ENCODE measurements at places on chromosomes 16 and 17. TPM values are rescaled to one million over a fixed set of nuclear protein-coding genes. Genes with fewer than 3 reads are reported as not detected.
A peak's percentile ranks its signal among the peaks of the same experiment; 100 is the strongest.

DNA sequence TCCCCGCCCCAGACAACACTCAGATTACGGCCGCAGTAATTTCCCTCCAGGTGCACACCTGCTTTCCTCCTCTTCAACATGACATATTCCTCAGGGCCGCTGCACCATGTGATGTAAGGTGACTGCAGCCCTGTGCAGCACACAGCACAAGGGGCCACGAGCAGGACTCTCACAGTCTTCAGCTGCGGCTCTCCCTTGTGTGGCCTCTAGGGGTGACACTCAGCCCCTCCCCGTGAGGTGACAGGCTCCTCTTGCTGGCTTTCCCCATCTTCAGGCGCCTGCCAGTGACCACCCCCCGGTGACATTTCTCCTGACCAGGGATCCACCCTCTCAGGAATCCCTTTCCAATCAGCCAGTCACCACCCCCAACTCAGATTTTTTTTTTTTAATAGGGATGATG, 31.3 kb upstream of the ABCC3 start:
- no peaks in the 10 kb centered on the region for H3K36me3 ChIP-seq
- H3K27ac ChIP-seq, result no peak overlapping the region
- H3K4me3 ChIP-seq, result no peak overlapping the region

GRCh38 chr16:19126300-19126699, 12.5 kb downstream of the ITPRIPL2 start:
- peaks cover 10% of the 10 kb centered on the region for H3K4me1 ChIP-seq
- no peak overlapping the region for H3K4me3 ChIP-seq
- no peak overlapping the region for H3K27ac ChIP-seq
- H3K27me3 ChIP-seq, result no peaks in the 10 kb centered on the region

DNA sequence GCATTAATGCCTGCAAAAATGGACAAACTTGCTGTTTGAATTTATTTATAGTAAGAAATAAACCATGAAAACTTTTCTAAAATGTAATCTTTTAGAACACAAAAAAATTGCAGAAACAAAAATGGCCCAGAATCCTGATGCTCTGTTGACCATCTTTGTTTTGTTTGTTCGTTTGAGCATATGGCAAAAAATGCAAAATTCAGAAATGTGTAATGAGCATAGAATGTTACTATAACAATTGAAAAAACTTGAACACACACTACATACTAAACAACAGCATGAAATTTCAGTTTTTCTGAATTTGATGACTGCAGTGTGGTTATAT, 1.1 kb upstream of the KPNA2 start:
- no peaks in the 10 kb centered on the region for H3K27me3 ChIP-seq
- H3K27ac ChIP-seq, result no peak overlapping the region
- H3K4me1 ChIP-seq, result no peaks in the 10 kb centered on the region

DNA sequence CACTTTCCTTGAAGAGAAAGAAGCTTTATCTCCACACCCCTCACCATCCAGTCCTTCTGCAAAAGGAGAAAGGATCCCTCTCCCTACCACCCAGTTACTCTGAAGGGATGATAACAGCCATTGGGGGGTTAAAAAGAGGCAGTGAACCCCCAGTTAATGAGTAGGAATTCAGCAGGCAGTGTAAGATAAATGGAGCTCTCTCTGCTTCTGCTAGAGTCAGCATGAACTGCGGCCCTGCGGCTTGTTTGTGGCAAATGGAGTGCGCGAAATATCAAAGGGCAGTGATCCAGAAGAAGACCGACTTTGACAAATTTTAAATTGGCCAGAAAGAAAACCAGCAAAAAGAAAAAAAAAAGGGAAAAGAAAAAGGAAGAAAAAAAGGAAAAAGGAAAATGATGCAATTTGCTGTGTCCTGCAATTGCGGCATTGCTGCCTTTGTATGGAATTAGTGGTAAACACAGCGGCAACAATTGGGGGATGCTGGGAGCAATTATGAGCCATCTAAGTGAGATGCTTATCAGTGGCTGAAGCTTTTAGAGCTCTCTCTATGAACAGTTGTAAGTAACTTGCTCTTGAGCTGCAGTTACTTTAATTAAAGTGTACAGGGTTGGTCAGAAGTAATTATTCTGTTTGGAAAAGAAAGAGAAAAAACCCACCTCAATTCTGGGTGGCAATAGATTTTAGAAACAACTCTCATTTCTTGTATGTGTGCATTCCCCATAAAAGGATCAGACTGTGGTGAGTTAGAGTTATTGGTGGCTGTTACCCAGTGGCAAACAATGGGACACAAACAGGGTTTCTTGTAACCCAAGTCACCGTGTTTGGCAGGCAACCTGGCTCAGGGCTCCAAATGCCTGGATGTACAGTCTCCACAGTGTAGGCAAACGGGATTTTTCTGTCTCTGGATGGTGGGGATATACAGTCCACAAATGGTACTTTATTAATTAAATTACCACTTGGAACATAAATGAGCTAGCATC, 161.3 kb downstream of the AATF start:
- no peaks in the 10 kb centered on the region for H3K27me3 ChIP-seq
- no peak overlapping the region for H3K27ac ChIP-seq
- H3K4me1 ChIP-seq, result peaks cover 12% of the 10 kb centered on the region
- H3K4me3 ChIP-seq, result no peak overlapping the region
- peaks cover 3% of the 10 kb centered on the region for H3K36me3 ChIP-seq

GRCh38 chr17:74192950-74193781, 10.3 kb upstream of the RPL38 start:
- no peaks in the 10 kb centered on the region for H3K36me3 ChIP-seq
- no peaks in the 10 kb centered on the region for H3K27me3 ChIP-seq
- H3K27ac ChIP-seq, result no peak overlapping the region
- no peak overlapping the region for H3K4me3 ChIP-seq
- no peak for DNase-seq

GRCh38 chr17:68019336-68019674, 16.2 kb upstream of the KPNA2 start:
- peak; percentile 13 for DNase-seq
- H3K27me3 ChIP-seq, result no peaks in the 10 kb centered on the region
- peak overlapping the region; percentile 66 for H3K4me3 ChIP-seq
- H3K4me1 ChIP-seq, result peaks cover 6% of the 10 kb centered on the region
- no peak overlapping the region for H3K27ac ChIP-seq
- H3K36me3 ChIP-seq, result no peaks in the 10 kb centered on the region

DNA sequence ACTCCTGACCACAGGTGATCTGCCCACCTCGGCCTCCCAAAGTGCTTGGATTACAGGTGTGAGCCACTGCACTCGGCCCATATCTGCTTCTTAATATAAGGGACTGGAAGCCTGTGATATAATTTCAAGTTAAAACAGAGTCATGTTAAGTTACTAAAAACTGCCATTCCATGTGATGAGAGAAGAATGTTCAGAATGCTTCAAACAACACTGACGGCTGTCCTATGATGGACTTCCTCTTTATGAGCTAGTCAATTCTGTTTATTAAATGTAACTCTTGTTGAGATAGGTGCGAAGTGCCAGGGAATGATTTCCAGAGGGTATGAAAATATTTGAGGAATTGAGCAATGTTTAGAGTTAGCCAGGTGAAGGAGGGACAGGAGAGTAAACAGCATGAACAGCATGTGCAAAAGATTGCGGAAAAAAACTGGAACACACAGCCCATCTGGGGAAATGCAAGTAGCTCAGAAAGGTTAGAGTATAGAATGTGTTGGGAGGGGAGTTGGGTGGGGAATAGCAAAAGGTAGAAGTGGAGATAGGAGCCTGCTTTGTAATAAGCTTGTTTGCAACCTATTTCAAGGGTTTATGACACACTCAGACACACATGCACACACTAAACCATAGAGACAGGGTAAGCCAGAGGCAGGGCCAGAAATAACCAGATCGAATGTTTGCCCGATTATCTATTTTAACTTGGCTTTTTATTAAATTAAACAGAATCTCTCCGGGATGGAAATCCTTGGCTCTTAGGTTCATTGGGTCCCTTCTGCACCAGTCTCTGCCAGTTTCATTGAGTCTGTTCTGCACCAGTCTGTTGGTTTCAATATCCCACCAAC, 135.6 kb upstream of the COX10 start:
- DNase-seq, result no peak
- H3K27ac ChIP-seq, result no peak overlapping the region
- H3K27me3 ChIP-seq, result no peaks in the 10 kb centered on the region
- no peaks in the 10 kb centered on the region for H3K36me3 ChIP-seq

GRCh38 chr16:54939029-54939346, 8.3 kb downstream of the IRX5 start:
- H3K4me1 ChIP-seq, result no peaks in the 10 kb centered on the region
- no peaks in the 10 kb centered on the region for H3K36me3 ChIP-seq
- H3K4me3 ChIP-seq, result no peak overlapping the region

- no peaks in the 10 kb centered on the region for H3K27me3 ChIP-seq
- peaks cover 9% of the 10 kb centered on the region for H3K4me1 ChIP-seq
- no peak overlapping the region for H3K27ac ChIP-seq
- no peak for DNase-seq
- peaks cover 49% of the 10 kb centered on the region for H3K36me3 ChIP-seq
These were observed 12.7 kb downstream of the LIG3 start for GRCh38 chr17:34993031-34993430.

DNA sequence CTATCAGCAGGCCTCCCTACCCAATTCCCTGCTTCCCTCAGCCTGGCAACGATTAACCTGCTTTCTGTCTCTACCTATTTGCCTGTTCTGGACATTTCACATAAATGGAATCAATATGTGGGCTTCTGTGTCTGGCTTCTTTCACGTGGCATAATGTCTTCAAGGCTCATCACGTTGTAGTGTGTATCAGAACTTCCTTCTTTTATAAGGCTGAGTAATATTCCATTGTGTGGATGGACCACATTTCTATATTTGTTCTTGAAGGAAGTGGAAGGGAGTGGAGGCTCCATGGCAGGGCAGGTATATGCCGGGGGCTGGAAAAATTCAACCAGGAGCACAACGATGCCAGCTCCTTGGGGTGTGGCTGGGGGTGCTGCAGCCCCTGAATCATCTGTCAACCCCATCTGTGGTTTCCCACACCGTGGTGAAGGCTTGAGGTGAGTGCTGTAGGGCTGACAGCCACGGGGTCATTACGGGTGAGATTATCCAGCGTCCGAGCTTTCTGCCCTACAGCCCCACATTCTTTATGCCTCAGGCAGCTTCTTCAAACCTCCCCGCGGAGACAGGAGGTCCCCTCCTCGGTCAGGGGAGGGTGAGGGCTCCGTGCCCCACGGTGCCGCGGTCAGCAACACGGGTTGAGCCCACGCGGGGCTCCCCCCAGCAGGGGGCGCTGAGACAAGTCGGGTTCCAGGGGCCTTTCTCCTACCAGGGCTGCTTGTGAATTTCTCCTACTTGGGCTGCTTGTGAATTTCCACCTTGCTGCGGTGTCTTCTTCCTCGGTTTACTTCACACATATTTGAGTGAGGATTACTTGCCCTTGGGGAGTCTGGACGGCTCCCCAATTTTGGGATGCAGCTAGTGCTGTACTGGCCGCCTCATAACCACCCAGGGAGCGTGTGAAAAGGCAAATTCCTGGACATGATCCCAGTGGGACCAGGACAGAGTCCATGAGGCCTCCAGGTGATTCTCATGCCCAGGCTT, 18.3 kb upstream of the WFIKKN2 start:
- H3K4me1 ChIP-seq, result peaks cover 9% of the 10 kb centered on the region
- H3K4me3 ChIP-seq, result no peak overlapping the region
- no peak overlapping the region for H3K27ac ChIP-seq
- no peak for DNase-seq

TMC8 gene
- 35.9 TPM for total RNA-seq

NXPH3 gene
- 0.98 TPM for total RNA-seq

SPNS2 gene
- total RNA-seq, result 60.5 TPM

TSPAN10 gene
- total RNA-seq, result 2.1 TPM

PPM1E gene
- 0.82 TPM for total RNA-seq
